Urinary bladder (tissue), 4 donors: ENCODE measurements at places on chromosomes 1 and 21. TPM values are rescaled to one million over a fixed set of nuclear protein-coding genes. Genes with fewer than 3 reads are reported as not detected.

C2CD4D gene
- 0.05 TPM for polyA plus RNA-seq

CELSR2 gene
- polyA plus RNA-seq, result 4.9 TPM

RHOU gene
- polyA plus RNA-seq, result 44.0 TPM

ERG gene
- polyA plus RNA-seq, result 13.5 TPM

CNTN2 gene
- polyA plus RNA-seq, result 0.67 TPM

TINAGL1 gene
- polyA plus RNA-seq, result 155 TPM

TNFAIP8L2 gene
- 5.4 TPM for polyA plus RNA-seq

CLDN19 gene
- polyA plus RNA-seq, result 0.38 TPM

SMIM1 gene
- 7.7 TPM for polyA plus RNA-seq

LCE1F gene
- not detected for polyA plus RNA-seq

NUP133 gene
- 18.5 TPM for polyA plus RNA-seq

KLHDC8A gene
- polyA plus RNA-seq, result 0.28 TPM

NBPF26 gene
- 7.8 TPM for polyA plus RNA-seq

ADGRL4 gene
- 23.9 TPM for polyA plus RNA-seq

TTC39A gene
- polyA plus RNA-seq, result 2.5 TPM

ACTN2 gene
- polyA plus RNA-seq, result 12.8 TPM

SERPINC1 gene
- 1.4 TPM for polyA plus RNA-seq
